HFF-Myc (cell line): ENCODE measurements at places on chromosomes 4 and X.
A peak's percentile ranks its signal among the peaks of the same experiment; 100 is the strongest.

DNA sequence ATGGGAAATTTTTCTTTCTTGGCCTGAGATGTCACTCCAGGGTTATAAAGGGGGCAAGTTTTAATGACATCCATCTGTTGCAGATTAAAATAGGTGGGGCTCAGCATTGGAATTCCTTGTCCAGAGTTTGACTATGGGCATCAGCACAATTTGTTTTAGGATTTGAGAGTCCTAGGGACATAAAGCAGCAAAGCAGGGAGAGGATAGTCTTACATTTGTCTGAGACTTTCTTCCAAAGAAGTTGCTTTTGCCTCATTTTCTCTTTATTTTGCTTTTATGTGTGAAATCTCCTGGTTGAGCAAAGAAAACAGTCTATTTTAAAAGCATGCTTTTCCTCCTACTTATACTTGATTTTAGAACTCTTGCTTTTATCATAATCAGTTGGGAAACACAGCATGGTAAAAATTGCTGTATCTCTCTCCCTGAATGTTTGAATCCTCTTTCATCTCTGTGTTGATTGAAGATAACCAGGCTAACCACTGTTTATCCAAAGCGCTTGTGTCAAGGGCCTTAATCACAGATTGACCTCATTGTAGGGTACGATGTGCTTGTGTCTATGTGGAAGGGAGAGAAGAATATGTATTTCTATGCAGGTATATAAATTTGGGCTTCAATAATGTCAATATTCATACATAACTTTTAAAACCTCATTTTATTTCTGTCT lies 121.5 kb downstream of the ANK2 start:
- DNase-seq = no peak

GRCh38 chr4:80138551-80139538 lies 58.5 kb upstream of the PRDM8 start:
- peak; percentile 30 for DNase-seq

DNA sequence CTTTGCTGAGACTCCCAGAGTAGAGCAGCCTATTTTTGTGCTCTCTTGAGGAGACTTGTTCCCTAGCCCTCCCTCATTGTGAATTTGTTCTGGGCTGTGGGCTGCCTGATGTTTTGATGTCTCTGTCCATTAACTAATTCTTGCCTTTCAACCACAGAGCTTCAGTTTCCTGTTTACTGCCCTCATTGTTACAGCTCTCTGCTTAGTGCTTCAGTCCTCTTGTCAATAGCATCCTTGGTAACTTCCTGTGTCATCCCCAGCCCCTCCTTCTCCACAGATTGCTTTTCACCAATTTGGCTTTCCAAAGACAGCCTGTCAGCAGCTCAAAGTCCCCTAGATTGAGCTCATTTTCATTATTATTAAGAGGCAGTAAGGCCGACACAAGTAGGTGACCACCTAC lies 69.9 kb downstream of the COX7B2 start:
- DNase-seq = no peak

DNA sequence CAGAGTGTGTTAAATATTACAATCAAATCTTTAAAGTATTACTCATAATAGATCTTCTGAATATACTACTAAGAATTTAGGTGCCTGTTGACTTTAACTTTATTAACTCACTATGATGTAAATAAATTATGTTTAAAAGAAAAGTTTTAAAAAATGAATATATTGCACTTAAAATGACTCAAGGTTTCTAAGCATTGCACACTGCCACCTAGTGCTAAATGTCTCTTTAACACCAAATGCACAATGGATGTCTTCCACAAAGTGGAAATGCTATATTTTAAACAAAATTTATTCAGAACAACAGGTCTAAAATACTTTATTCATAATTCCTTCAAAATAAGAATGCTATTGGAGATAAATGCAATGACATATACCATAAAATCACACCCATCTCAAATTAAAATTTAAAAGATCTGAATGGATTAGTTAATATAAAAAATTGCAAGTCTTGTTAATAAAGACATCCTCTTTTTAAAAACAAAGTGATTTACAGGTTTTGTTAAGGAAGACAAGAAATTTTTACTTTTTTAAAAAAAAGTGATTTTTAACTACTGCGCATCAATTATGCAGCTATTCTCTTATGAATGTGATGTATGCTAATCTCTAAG lies 5.5 kb downstream of the INPP4B start:
- no peak for DNase-seq

DNA sequence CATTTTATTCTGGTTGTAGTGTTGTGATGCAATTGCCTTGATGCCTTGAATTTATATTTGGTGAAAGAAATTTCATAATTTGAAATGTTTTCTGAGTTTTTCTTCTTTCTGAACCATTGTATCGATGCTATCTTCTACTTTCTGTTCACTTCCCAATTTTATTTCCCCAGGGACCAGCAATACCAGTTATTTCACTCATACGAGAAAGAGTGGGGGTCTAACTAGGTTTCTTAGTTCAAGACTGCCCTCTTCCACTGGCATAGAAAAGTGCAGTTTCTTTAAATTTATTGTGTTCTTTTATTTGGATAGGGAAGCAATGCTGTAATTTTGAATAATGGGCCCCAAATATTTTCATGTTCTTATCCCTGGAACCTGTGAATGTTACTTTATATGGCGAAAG lies 544.0 kb upstream of the ADGRL3 start:
- DNase-seq = no peak

- no peak for DNase-seq
Measured at GRCh38 chrX:129746557-129747470, 8.0 kb downstream of the XPNPEP2 start.

DNA sequence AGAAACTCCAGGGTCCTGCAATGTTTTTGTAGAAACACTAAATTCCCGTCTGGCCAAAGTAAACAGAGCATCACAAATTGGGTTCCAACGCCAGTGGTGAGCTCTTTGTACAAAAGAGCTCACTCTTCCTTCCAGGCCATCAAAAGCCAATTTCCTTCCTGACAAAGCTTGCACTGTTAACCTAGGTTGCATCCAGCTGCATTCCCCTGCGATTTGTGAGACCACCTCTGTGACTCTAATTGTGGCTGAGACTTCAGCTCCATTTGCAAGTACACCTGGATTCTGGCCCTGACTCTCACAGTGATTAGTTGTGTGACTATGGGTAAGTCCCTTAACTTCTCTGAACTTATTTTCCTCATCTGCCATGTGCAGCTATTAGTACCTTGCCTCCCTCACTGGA lies 212.5 kb upstream of the CXorf66 start:
- DNase-seq = no peak
